NCI-H524 (cell line): ENCODE measurements at places on chromosomes 11 and 22.

DNA sequence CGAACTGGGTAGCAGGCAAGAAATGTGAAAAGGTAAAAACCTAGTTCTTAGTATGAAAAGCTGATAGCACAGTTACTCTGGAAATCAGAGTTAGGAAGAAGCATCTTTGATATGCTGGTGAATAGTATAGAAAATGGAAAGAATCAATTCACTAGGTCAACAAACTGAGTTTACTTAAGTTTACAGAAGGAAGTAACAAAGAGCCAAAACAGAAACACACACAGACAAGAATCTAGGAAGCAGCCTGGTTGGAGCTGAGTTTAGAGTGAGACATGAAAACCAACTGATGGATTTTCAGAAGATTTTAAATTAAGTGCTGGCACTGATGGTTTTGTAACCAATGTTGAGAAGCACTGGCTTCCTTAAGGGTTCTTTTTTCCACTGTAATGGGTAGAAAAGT, 296.3 kb downstream of the CADM1 start:
- no peak for DNase-seq

DNA sequence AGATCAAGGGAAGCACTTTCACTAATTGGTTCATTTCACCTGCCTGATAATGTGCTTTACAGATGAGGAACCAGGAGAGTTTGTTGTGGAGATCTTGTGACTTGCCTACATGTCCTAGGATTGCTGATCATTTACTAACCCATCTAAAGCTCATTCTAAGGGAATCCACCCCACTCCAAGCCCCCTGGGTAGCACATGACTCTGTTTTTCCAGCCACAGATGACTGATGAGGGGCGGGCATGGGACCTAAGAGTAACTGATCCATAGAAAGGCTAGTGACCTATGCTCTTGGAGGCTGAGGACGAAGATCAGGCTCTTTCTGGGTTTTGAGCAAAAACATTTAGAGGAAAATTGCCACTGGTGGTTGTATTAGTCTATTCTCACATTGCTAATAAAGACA, 378.1 kb downstream of the CADM1 start:
- no peak for DNase-seq

- no peak for DNase-seq
These were observed 102.3 kb downstream of the AMOTL1 start for GRCh38 chr11:94870422-94870821.

GRCh38 chr22:42693055-42693762, 27.5 kb downstream of the A4GALT start:
- no peak for DNase-seq

DNA sequence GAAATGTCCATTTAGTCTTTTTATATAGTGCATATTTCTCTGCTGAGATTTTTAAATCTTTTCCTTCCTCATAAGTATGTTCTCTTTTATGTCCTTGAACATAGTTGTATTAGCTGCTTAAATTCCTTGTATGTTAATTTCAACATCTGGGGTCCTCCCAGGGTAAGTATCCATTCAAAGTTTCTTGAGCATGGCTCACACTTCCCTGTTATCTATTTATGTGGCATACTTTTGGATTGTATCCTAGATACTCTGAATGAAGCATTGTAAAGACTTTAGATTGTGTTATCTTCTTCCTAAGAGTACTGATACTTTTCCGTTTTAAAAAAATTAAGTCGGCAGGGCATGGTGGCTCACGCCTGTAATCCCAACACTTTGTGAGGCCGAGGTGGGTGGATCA, 28.4 kb upstream of the PITPNB start:
- DNase-seq: no peak

DNA sequence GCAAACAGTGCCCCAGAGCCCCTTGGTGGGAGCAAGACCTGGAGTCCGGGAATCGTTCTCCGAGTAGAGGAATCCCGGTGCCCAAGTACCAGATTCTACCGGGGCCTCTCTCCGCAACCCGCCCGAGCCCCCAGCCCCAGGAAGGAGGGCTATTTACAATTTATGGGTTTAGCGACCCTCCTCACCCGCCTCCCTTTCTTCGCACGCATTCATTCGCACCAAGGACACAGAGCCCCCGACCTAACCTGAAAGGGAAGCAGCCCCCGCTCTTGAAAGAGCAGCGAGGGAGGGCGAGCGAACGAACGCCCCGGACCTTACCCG, 628 bp downstream of the LRP4 start:
- DNase-seq: no peak

- DNase-seq: no peak
These were observed 42.1 kb upstream of the KLHL35 start for GRCh38 chr11:75474878-75475766.

- no peak for DNase-seq
These were observed 74.2 kb downstream of the YAP1 start for GRCh38 chr11:102184269-102184987.

- DNase-seq: no peak
These were observed 3.6 kb downstream of the CYTH4 start for GRCh38 chr22:37285937-37286336.

GRCh38 chr11:19493446-19494213, 219.0 kb upstream of the NAV2 start:
- peak; percentile 95 for DNase-seq

DNA sequence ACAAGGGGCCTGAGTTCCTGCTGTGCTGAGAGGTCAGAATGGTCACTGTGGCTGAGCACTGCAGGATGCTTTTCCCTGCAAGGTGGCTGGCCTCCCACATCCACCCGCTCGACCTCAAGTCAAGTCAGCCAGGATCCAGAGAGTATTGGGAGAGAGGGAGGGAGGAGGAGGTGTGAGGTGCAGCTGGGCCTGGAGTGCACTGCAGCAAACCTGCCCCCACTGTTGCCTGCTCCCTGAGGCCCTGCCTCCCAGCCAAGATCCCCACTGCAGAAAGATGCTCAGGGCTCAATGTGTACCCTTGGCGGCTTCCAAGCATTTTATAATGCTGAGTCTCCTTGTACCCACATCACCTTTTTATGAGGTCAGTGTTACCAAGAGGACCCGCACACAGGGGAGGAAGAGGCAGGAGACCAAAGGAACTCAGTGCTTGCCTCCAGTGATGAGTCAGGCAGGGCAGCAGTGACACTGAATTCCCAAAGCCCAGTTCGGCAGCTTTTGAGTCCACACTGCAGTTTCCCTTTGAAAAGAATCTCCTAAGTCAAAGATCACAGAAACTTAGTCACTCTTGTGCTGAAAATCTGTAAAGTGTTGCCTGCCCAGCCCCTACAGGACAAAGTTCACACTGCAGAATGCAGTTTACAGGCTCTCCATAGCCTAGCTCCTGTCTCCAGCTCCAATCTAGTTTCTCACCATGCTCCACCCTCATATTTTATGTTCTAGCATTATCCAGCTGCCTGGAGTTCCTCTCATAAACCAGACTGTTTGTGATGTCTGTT, 3.1 kb downstream of the ENDOD1 start:
- DNase-seq: no peak

- no peak for DNase-seq
These were observed 9.5 kb downstream of the MFNG start for GRCh38 chr22:37476389-37477329.

GRCh38 chr22:47902646-47903180, 1140.3 kb downstream of the TBC1D22A start:
- DNase-seq: no peak

GRCh38 chr11:95802806-95803205, 12.5 kb downstream of the CEP57 start:
- no peak for DNase-seq

GRCh38 chr22:29152954-29153719, 52.6 kb upstream of the EMID1 start:
- DNase-seq: no peak

- no peak for DNase-seq
These were observed 101.3 kb downstream of the PDHX start for GRCh38 chr11:35017528-35018342.
